ENCODE measurements at places on chromosomes 5 and 9.

DNA sequence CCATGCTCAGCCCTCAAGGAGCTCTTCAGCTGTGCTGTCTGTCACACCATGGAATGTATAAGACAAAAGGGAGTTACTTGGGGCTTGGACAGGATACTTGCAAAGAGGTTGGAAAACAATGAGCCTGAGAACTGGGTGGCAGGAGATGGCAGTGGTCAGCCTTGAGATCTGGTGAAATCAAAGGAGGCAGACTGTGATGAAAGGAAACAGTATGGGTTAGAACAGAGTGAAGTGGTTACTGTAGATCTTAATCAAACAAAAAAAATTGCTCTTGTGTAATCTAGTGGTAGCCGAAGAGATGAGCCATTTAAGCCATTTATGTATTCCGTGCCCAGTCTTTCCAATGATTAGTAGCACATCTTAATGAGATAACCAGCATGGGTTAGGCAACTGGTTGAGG lies 142.2 kb downstream of the SV2C start:
- DNase-seq, result no peak

DNA sequence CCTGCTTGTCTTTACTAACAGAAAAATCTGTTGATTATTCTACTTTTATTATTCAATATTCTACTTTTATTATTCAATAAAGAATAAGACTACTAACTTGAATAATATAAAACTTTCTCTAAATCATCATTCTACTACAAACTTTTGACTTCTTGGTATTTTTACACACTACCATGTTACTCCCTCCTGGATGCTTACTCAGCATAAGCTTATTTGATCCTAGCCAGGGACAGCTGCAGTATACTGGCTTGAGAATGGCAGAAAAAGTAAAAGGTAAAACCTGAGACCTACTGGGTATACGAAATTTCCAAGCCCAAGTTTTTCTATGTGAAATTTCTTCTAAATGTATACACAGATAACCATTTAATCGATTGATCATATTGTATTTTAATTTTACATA lies 26.1 kb downstream of the PGGT1B start:
- no peak for DNase-seq

GRCh38 chr9:2992427-2992826 lies 148.5 kb upstream of the PUM3 start:
- no peak for DNase-seq

GRCh38 chr5:180313677-180314505 lies 22.0 kb upstream of the MAPK9 start:
- DNase-seq, result no peak

DNA sequence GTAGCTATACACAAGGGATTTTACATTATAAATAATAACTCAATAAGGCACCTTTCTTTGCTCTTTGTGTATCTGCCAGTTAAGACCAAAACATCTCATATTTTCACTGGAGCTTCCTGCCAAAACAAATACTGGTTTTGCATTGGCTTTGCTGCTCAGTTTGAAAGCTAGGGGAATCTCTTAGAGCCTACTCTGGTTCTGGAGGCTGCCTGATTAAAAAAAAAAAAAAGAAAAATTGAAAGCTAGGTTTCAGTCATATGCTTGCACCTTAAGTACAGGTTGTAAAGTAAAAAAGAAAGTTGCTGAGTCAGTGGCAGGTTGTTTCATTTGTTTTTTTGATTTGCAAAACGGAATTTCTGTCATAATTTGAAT lies 2.3 kb downstream of the DENND4C start:
- no peak for DNase-seq

- no peak for DNase-seq
These were observed 47.8 kb downstream of the PRLR start for GRCh38 chr5:35182486-35182885.

DNA sequence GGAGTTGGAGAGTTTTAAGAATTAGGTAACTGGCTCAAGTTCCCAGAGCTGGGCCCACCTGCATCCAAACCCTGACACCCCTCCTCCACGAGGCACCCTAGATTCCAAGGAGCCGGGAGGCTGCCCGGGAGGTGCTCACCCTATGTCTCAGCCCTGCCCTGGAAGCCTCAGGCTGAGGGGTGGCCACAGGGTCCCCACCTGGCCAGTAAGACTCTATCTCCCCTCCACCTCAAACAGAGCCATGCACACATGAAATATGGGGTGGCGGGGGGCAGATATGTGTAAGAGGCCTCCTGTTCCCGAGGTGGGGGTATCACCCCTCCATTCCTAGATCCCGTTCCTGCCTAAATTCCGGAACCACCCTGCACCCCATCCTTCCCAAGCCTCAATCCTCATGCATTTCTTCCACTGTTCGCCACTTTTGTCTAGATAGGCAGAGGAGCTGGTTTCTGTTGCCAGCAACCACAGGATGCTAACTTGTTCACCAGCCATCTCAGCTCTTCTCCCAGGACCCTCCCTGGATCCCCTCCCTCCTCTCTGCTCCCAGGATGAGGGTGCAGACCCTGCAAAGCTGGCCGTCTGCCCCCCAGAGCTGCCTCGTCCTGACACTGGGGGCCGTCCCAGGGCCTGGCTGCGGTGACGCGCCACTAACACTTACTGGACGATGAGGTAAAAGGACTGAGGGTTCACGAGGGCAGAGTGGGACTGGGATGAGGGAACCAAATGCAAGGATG lies 44.1 kb downstream of the COL23A1 start:
- no peak for DNase-seq

GRCh38 chr5:38494763-38495162 lies 61.7 kb downstream of the LIFR start:
- DNase-seq, result no peak

DNA sequence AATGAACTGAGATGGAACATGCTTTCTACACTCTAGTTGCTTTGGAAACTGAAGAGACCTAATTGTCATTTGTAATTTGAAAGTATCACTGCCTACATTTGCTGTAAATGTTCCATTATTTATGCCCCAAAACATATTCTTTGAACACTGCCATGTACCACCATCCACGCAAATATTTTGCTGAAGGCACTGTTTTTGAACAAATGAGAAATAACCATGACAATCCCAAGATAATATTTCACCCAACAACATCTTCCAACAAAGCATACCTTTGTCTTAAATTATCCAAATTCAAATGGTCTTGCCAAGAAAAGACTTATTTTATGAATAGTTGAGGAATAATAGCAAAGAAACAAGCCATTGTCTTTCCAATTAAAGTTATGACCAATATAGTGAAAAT lies 356.2 kb downstream of the SEMA5A start:
- DNase-seq, result no peak

DNA sequence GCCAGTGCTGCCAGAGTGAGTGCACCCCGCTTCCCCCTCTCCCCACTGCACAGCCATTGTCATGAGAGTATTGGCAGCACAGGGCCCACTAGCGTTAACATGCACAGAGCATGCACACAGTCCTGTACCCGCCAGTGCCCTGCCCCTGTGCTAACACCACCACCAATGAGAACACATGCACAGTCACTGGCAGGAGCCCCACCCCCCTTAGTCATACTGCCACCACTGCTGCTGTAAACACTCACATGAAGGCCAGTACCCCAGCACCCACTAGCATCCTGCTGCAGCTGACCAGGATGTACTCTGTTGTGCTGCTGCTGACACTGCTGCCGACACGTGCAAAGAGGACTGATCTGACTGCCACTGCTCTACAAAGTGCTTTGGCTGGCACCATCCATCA lies 19.5 kb upstream of the RANBP6 start:
- no peak for DNase-seq

DNA sequence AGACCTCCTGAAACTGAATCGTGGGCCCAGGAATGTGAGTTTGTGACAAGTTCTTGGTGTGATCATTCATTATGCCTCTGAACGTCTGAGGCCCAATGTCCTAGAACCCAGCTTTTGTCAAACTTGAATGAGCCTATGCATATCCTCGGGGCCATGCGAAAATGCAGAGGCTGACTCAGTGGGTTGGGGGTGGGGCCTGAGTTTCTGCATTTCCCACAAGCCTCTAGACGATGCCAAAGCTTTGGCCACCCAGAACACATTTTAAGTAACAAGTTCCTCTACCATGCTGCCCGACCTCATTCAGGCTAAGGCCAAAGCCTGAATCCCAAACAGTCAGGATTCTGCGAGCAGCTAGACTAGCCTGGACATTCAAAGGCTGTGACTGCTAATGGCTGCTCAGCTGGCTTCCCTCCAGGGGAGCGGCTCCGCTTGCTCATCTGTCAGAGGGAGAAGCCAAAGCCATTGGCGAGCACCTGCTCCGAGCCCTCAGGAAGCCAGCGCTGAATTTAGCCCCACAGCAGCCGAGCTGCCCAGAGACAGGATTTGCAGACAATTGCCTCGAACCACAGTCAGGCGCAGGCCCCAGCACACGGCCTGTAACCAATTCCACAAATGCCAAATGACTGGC lies 177.5 kb downstream of the ZDHHC21 start:
- DNase-seq, result no peak

DNA sequence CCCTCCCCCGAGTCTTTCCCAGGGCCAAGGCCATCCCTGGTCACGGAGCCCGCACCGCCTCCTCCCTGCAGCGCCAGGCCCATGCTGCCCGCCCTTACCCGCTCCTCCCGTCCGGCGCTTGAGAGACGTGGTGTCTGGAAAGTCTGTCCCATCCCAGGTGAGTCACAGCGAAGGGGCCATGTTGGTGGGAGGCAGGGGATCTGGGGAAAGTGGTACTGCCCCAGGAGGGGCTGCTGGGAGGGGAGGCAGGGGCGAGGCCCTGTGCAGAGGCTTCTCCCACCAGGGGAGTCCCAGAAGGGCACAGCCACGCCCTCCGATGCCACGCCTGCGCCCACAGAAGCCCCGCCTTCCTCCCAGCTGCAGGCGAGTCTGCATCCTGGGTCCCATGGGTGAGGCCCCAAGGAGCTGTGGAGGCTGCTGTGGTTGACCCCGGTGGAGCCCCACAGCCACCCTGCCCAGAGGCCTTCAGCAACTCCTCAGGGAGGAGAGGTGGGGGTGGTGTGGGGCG lies 107.0 kb upstream of the PPP1R26 start:
- no peak for DNase-seq

DNA sequence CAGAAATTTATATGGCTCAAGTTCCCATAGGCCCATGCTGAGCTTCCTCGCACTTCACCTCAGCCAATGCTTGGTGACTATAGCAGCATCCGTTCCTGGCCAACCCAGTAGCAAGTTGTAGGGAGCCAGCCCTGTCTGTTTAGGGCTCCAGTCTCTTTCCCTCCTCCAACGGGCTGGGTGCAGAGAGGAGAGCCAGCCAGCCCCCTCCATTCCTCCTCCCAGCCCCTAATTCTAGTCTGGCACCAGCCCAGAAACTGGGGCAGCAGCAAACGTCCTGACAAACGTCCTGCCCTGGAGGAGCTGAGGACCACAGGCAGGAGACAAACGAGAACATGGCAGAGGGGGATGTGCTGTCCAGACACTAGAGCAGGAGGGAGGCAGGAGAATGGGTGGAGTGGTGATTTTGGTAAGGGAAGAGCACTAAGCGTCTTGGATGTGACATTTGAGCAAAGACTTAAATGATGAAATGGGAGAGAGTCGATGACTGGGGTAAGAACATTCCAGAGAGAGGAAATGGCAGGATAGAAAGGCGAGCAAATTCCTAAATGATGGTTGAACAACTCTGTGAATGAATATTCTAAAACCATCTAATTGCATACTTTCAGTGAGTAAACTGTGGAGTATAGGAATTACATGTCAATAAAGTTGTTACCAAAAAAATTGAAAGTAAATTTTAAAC lies 222.5 kb upstream of the DAPK1 start:
- DNase-seq, result no peak

DNA sequence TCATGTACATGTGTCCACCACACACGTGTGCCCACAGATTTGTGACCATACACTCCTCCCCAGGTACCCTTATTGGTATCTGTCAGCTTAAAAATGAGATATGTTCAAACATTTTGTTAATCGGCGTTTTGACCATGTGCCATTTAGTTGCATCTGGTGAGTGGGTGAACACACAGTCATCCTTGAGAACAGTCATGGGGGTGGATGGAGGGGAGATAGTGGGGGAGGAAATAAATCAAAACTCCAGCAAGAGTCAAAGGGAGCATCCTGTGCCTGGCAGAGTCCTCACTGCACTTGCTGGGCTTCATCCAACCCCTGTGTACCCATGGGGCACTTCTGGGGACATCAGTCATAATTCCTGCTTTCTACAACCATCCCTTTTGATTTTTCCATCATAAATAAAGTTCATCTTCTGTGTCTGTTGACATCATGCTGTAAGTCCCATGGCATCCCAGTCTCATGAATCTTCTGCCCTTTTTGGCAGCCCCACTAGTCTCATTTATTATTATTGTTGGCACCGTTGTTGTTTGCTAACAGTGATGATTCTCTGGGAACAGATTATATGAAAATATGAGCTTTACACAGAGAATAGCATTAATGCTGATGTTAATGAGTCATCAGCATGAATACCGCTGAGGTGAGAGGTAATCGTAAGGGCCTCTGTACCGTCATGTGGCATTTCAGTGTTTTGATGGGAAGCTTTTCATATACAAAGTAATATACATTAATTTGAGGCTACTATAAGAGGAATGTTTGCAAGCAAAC lies 24.4 kb upstream of the CLK4 start:
- no peak for DNase-seq

- peak; percentile 52 for DNase-seq
These were observed 656.5 kb downstream of the BNC2 start for GRCh38 chr9:16213781-16214515.

GRCh38 chr9:128294142-128294541 lies 18.1 kb downstream of the SWI5 start:
- DNase-seq, result no peak

DNA sequence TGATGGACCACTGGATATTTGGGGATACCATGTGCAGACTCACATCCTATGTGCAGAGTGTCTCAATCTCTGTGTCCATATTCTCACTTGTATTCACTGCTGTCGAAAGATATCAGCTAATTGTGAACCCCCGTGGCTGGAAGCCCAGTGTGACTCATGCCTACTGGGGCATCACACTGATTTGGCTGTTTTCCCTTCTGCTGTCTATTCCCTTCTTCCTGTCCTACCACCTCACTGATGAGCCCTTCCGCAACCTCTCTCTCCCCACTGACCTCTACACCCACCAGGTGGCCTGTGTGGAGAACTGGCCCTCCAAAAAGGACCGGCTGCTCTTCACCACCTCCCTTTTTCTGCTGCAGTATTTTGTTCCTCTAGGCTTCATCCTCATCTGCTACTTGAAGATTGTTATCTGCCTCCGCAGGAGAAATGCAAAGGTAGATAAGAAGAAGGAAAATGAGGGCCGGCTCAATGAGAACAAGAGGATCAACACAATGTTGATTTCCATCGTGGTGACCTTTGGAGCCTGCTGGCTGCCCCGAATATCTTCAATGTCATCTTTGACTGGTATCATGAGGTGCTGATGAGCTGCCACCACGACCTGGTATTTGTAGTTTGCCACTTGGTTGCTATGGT lies 54.5 kb upstream of the HNRNPA0 start:
- DNase-seq, result no peak

GRCh38 chr5:65808251-65808741 lies 86.3 kb downstream of the NLN start:
- no peak for DNase-seq
